ENCODE measurements at places on chromosomes 3 and 15.

DNA sequence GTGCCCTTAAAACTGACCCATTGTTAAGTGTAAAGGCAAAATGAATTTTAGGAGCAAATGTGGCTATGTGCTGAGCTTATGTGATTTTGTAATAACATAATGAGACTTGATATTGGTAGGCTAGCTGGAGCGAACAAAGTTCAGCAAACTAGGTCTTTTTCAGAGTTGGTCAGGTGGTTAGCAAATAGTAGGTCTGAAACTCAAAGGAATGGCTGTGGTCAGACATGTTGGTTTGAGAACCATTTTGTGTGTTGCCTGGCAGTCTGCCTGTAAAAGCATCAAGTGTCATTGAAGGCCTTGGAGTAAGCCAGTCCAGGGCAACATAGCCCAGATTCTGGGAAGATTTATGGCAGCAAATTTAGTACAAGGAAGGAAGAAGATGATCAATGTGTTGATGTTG, 16.4 kb downstream of the FBXO22 start:
- no peak for DNase-seq

DNA sequence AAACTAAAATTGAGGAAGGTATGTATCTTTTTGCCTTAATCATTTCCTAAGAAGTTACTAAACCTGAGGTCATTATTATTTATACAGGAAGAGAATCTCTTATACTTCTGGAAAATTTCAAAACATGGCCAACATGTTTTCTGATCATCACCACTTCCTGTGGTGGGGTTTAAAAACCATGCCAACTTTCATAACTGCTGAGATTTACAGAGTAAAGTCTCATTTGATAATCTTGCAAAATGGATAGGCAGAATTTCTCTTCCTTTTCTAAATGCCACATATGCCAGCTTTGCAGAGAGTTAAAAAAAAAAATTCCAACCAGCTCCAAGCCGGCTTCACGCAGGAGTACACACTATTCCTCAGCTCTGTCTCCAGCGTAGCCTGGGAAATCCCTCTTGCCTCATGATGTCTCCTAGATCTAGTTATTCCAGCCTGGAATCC, 124.3 kb upstream of the SPRED1 start:
- no peak for DNase-seq

DNA sequence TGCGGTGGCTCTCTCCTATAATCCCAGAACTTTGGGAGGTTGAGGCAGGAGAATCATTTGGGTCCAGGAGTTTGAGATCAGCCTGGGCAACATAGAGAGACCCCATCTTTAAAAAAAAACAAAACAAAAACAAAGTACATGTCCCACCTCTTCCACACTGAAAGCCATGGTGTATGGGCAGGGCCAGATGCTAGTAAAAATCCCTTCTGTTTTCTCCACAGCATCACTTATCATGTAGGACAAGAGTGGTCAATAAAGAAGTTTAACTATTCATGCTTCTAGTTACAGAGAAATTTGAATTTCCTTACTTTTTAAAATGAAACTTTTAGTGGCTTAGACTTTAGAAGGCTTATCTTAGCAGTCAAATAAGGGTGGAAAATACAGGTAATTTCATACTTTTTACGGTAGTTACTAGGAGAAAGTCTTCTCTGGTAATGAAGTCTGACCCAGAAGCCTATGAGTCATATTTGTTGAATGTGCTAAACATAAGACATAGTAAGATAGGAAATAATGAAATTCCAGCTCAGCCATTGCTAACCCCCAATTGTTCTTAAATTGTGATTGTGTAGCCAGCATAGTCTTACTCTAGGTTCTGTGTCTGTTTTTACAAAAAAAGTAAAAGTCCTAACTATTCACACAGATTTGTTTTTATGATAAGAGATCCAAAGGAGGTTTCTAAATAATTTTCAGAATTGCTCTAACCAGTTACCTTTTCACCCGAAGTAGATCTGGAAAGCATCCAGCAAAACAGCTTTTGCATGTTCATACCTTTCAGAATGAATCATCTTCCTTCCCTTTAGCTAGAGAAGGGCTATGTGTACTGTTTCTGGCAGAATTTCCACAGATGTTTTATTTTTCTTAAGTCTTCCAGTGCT, 16.4 kb upstream of the ZNF609 start:
- DNase-seq = no peak

GRCh38 chr3:131903988-131904415, 130.8 kb downstream of the CPNE4 start:
- no peak for DNase-seq

GRCh38 chr15:52855157-52855556, 65.0 kb upstream of the ONECUT1 start:
- no peak for DNase-seq
